Activated CD4-positive, alpha-beta T cell treated with anti-CD3 and anti-CD28 coated beads, Interleukin-2, amount 10 ng/mL, durations not matched to agents 24 days and 14 days (primary cell): ENCODE measurements at places on chromosomes 3 and 15. TPM values are rescaled to one million over a fixed set of nuclear protein-coding genes. Genes with fewer than 3 reads are reported as not detected.

DNA sequence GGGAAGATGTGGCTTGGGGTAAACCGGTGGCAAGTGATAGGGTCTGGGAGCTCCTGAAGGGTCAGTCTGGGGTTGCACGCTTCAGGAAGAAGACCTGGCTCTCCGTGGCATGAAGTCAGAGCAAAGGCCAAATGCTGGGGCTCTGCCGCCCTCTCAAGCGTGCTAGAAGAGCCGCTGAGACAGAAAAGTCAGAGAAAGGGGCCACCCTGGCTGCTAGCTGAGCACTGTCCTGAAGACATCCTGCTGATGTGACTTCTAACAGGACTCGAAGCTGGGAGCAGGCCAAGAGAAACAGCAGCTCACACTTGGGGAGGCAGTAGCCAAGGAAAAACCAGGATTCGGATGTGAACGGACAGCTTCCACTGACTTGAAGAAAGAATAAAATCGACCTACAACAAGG is 270.4 kb downstream of the OCA2 start:
- no peak for DNase-seq

GRCh38 chr3:151305775-151306151 is 10.9 kb downstream of the GPR87 start:
- no peak for DNase-seq

- DNase-seq, result no peak
These were observed 49.5 kb downstream of the CMC1 start for GRCh38 chr3:28290863-28291300.

- no peak for DNase-seq
These were observed 49.2 kb upstream of the TMEM115 start for GRCh38 chr3:50408443-50408944.

DNA sequence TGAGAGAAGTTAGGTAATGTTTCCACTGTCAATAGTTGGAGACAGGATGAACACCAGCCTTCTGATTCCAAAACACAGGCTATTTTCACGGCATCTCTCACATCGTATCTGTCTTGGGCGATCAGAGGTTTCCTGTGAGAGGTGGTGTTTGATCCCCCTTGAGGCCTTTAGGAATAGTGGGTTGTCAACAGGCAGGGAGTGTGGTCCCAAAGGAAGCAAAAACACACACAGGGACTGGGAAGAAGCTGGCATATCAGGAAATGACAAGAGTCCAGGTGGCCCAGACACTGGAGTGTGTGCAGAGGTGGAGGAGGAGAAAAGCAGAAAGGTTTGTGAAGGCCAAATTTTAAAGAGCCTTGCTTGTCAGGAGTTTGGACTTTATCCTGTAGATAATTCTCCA is 6.6 kb upstream of the MAGEF1 start:
- DNase-seq, result no peak

DNA sequence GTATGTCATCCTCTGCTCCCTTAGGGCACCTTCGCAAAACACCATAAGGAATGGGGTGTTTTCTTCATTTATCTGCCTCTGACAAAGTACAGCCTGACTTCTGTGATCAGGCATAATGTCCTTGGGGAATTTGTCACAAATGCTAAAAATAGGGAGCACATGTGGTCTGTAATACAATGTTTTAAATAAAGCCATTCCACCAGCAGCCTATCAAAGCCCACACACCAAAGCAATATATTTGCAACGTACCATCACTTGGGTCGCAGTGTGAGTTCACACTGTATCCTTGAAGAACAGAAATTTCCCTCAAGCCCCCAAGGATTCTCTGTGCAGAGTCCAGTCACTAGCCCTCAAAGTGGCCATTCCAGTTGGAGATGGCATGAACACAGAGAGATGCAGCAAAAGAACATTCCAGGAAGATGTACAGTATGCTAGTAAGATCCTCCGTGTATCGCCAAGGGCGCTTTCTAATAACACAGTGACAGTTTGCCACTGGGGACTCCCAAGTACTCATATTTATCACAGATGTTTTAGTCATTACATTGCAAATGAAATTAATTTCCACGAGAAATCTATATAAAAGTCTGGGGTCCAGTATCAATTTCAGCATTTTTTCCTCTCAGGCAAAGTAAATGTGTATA is 246.7 kb downstream of the MCTP2 start:
- no peak for DNase-seq

GRCh38 chr15:93758824-93759223 is 472.5 kb upstream of the MCTP2 start:
- DNase-seq, result no peak

DNA sequence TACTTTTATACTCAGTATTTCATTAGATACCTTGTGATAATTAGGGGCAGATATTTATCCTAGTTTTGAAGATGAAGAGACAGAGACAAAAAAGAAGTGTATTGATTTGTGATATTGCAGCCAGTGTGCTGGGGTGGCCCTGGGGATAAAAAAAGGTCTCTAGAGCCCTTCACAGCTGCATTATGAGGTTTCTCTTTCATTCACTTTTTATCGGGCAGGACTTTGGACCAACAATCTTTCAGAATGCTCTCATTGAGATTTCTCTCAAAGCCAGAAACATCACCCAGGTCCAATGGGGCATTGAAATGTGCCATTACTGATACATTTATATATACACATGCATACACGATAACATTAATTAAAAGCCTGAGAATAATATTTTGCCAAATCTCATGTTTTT is 20.5 kb upstream of the SELENOT start:
- no peak for DNase-seq

DNA sequence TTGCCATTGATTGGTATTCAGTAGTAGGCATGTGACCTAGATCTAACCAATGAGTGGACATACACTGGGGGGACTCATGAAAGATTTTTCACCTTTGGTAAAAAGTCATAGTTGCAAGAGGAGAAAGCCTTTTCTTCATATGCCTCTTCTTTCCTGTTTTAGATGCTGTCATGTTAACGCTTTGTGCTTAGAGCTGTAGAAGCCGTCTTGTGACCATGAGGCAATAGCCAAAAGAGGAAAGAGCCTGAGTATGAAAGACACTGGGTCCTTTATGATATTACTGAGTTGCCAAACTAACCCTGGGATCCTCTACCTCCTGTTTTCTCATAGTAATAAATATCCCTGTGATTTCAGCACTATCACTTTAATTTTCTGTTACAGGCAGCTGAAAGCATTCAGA is 396.0 kb downstream of the FHIT start:
- no peak for DNase-seq

DNA sequence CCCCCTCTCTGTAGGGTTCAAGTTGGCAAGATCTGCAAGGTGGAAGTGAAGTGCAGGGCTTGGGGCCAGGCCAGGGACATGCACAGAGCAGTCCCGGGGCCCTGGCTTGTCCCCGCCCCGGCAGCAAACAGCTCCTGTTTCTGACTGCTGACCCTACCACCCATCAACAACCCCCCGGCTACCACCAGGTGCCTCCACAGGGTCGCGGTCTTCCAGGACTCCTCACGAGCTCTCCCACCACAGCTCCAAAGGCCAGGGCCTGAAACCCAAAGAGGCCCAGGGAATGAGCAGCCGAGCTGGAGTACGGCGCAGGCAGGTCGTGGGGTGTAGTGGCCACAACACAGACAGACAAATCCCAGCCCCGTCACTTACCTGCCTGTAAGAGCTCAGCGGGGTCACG is 121.3 kb upstream of the SMAD3 start:
- DNase-seq, result no peak

DNA sequence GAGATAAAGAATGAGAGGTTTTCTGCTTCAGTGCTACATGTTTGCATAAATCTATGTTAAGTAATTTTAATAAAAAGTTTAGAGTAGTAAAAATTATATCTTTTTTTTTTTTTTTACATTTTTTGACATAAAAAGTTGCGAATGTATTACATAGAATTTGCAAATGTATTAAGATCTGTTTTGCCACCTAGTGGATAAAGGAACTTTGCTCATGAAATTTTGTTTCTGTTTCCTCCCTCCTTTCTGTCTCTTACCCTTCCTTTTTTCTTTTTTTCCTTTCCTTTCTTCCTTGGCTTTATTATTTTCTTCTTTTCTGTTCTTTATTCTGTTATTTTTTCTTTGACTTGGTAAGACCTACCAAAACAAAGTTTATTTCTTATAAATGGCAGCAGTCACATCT is 58.5 kb upstream of the UTS2B start:
- no peak for DNase-seq

DNA sequence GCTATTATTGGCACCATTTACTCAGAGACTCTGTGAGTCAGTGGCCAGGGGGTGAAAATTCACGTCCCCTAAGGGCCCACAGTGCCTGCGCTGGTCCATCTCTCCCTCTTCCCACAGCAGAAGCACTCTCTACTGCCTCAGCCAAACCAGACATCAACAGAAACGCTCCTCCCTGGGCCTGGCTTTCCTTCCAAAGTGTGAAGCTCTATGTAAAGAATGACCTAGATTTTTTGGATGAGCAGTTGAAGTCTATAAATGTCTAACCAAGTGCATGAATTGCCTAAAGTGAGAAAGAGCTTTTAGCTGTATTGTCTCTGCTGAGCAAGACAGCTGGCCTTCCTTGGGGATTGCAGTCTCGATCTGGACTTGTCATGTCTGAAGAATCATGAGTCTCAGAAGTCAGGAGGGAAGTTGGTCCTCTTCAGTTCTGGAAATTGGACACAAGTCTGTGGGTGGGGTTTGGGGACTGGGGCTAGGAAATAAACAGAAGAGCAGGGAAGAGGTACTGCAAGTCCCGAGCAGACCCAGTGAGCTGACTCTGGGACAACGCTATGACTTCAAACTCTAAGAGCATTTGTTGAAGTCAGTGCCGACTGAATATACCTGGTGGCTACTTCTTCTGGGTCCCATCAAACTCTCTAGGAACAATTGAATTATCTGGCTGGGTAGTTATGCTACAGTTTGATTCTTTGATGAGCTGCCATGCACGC is 29.0 kb downstream of the RASGRP1 start:
- no peak for DNase-seq

DNA sequence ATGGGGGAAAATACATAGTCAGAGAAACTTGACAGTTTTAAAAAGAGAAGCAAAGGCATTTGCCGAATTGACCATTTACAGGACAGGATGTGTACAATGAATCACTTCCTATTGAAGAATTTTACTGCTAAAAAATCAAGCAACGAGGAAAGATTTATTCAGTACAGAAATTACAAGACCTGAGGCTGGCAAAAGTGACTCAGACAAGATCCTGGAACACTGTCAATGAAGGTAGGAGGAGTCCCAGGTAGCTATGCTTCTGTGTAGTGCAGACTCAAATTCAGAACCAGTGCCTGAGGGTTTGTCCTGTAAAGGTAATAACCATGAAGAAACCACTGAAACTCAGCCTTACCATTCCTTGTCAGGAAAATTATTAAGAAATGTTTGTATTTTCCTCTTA is 120.9 kb downstream of the ZMAT3 start:
- DNase-seq, result no peak

GRCh38 chr3:177080122-177080521 is 117.2 kb downstream of the TBL1XR1 start:
- no peak for DNase-seq

GRCh38 chr3:23422517-23422851 is 219.4 kb downstream of the UBE2E2 start:
- DNase-seq, result no peak

- DNase-seq, result no peak
These were observed 545.0 kb downstream of the ZPLD1 start for GRCh38 chr3:102979682-102980354.

DNA sequence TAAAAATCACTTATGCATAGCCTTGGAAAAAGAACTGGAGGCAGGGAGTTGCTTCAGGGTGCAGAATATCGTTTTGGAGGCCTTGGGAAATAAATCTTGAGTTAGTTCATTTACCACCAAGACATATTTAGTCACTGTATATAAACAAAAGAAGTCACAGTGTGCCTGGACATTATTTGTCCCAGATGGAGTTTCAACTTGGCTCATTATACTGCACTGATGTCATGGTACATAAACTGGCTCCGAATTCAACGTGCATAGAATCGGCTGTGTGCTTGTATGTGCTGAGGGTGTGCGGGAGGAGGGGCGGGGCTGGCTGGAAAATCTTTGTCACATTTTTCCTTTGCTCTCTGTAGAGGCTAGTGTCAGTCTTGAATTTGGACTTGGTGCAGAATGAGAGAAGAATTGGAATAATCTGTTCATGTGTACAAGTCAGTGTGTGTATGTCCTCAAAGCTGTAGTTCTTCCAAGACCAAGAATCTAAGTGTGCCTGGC is 86.6 kb downstream of the FNDC3B start:
- no peak for DNase-seq

GRCh38 chr15:85463976-85464375 is 83.6 kb downstream of the AKAP13 start:
- no peak for DNase-seq

GRCh38 chr3:23760871-23761373 is 44.8 kb upstream of the UBE2E1 start:
- no peak for DNase-seq

- DNase-seq, result no peak
These were observed 4.7 kb upstream of the DIS3L start for GRCh38 chr15:66288551-66289185.

DNA sequence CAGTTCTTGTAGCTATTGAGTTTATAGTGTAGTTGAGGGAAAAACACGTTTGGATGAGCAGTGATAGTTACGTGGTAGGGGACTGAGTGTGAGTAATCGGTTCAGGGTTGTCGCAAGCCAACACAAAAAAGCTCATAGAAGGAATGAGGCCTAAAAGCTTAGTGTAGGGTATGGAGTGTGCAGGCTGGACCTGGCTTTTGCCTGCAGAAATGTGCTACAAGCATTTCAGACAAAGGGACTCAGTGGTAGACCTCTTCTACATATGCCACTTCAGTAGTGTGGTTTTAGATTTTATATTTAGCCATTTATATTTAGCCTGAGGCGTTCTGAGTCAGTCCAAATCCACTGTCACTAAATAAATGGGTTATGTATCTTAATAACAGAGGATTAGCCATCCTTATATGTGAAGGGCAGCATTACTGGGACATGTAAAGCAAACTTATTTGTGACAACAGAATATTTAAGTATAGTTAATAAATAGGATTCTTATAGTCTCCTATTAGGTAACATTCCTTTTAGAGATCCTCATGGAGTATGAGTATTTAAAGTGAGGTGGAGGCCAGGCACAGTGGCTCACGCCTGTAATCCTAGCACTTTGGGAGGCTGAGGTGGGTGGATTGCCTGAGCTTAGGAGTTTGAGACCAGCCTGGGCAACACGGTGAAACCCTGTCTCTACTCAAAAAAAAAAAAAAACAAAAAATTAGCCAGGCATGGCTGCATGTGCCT is 21.8 kb downstream of the ATP2C1 start:
- DNase-seq, result no peak

GRCh38 chr3:43921056-43921648 is 230.4 kb downstream of the ABHD5 start:
- no peak for DNase-seq

DNA sequence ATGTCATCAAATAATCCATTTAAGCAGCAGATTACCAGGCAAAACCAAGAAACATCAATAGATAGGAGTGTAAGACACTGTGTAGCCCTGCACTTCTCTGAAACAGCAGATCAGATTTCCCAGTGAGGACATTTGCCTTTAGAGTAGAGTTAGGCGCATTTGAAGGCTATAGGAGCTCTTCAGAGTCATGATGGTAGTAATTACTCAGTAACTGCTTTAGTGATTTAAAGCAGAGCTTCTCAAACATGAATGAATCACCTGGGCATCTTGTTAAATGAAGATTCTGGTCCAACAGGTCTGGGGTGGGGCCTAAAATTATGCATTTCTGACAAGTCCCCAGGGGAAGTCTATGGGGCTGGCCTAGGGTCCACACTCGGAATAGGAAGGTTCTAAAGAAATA is 36.9 kb downstream of the THRB start:
- DNase-seq, result no peak

Gene CTXND1
- not detected in 2 replicates for total RNA-seq

Gene NR2E3
- total RNA-seq, result not detected in 2 replicates

Gene PCLAF
- 67.6 and 81.9 TPM in 2 replicates for total RNA-seq

Gene SUCNR1
- total RNA-seq, result not detected in 2 replicates

Gene CCR8
- 5.7 and 7.5 TPM in 2 replicates for total RNA-seq

Gene ECT2
- total RNA-seq, result 36.2 and 40.4 TPM in 2 replicates

Gene PEX11A
- total RNA-seq, result 1.6 and 2.1 TPM in 2 replicates

Gene CHRM5
- total RNA-seq, result not detected in 2 replicates

Gene SELENOS
- total RNA-seq, result 36.5 and 39.3 TPM in 2 replicates

Gene IDH2
- 111 and 119 TPM in 2 replicates for total RNA-seq

Gene KNG1
- total RNA-seq, result not detected in 2 replicates
